ENCODE measurements at places on chromosomes 1 and 21.
A peak's percentile ranks its signal among the peaks of the same experiment; 100 is the strongest.

DNA sequence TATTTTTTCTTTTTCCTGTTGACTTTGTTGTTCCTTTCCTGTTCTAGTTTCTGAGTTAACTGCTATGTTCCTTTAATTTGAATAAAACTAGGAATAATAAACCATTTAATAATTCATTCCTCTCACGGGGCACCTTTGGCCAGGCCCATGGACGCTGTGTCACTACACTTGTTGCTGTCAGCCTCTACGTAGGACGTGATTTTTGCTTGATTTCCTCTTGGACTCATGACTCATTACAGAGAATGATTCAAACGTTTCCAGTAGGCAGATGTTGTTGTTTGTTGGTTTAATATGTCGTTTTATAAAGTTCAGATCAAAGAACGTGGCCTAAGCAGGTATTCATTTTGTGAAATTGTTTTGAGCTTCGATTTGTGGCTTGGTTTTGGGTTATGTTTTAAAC is 9.1 kb upstream of the SLC19A1 start:
- peak; percentile 72 for DNase-seq

- no peak for DNase-seq
Observed at GRCh38 chr1:155971910-155972809, 6.2 kb downstream of the ARHGEF2 start.

- DNase-seq: no peak
Observed at GRCh38 chr1:40704817-40705733, 13.6 kb downstream of the NFYC start.

DNA sequence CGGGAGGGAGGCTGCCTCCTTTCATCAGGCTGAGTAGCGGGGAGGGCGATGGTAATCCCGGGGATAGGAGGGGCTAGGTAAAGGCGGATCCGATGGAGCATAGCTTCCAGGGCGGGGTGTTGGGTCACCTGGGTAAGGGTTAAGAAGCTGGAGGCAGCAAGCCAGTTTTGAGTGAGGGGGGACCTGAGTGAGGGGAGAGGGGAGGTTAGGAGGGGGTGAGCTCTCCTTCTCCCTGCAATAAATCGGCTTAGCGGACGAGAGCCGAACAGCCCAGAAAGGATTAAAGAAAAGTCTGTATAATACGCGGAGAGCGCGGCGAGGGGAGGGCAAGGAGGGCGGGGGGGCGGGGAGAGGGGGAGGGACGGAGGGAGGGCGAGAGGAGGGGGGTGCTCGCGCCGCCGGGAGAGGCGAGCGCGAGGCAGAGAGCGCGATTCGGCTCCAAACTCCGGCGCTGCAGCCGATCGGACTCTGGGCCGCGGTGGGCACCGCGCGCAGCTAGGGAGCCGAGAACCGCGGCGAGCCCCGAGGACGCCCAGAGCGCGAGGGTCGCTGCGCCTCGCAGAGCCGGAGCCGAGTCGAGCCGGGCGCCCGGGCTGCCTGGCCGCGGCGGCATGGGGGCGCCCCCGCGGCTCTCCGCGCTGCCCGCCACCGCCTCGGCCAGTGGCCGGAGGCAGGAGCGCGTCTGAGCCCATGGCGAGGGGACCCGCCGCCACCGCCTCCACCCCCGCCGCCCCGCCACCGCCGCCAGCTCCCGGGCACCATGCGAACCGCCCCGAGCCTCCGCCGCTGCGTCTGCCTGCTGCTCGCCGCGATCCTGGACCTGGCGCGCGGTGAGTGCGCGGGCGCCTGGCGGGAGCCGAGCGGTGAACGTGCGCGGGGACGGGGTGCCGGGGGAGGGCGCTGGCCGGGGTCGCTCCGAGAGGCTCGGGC is at the start of gene IGSF21:
TSS of gene IGSF21 (plus strand) at position 430 of the 930 bp plus-strand sequence. CDS start at position 761, 331 bp downstream.
- no peak for DNase-seq

GRCh38 chr21:36839123-36839522 is 127.3 kb downstream of the HLCS start:
- DNase-seq: no peak

DNA sequence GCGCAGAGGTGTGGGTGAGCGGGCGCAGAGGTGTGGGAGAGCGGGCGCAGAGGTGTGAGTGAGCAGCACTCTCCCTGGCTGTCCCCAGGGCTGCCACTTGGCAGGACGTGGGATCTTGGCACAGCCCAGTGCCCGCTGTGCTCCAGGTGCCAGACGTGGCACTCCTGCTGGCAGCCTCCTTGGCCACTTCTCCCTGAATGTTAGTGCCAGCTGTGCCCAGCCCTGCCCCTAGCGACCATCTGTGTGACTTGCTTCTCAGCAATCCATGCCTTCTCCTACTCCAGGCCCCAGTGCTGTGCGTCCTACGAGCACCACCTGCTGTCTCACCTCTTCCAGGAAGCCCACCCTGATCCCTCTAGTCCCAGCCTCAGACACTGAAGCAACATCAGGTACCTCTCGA is 30.5 kb downstream of the KRTAP10-1 start:
- DNase-seq: no peak

DNA sequence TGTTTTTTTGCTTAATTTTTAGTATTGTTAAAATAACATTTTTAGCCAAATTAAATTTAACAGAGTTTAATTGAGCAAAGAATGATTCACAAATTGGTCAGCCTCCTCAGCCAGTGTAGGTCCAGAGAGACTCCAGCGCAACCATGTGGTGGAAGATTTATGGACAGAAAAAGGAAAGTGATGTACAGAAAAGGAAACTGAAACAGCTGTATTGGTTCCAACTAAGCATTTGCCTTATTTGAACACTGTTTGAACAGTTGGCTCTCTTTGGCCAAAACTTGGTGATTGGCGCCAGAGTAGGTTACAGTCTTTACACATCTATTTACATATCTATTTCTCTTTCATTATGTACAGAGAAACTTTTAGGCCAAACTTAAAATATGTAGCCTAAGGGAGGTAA is 19.4 kb downstream of the RPS6KC1 start:
- DNase-seq: peak; percentile 35

- DNase-seq: peak; percentile 1
Observed at GRCh38 chr1:157819896-157820295, at the start of gene FCRL1. TSS of gene FCRL1 (minus strand) at chr1:157820120. CDS start at chr1:157820037, 83 bp downstream.

GRCh38 chr1:246641394-246641793 is 75.1 kb downstream of the CNST start:
- DNase-seq: no peak

GRCh38 chr1:51840182-51840581 is 38.3 kb downstream of the NRDC start:
- no peak for DNase-seq

GRCh38 chr1:208088319-208088718 is 155.9 kb downstream of the PLXNA2 start:
- DNase-seq: no peak

DNA sequence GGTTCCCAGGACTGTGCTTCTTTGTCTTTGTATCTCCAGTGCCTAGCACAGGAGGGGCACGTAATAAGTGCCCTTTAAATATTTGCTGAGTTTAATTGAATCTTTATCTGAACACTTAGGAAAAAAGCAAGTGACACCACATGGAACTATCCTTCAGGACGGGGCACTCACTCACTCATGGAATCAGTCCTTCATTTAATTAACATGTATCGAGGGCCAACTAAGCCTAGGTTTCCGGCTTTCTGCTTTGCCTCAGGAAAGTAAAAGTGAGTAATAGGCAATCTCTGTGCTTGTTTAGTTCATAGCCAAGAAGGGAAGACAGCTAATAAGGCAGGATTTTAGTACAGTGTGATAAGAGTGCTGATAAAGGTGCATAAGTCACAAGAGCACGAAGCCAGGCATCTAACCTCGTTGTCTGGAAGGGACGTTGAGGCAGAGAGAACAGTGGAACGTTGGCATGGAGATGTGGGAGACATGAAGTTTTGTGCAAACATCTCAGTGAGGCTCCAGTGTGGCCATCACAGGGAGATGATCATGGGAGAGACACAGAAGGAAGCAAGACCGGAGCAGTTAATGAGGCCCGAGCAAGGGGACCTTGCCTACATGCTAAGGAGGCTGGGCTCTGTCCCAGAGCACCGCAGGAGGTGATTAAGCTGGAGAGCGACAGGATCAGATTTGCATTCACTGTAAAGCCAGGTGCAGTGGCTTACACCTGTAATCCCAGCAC is 54.1 kb upstream of the TRIM67 start:
- no peak for DNase-seq

GRCh38 chr21:23900727-23901126 is 1706.6 kb downstream of the MRPL39 start:
- DNase-seq: no peak

GRCh38 chr1:179124873-179125272 is 43.0 kb downstream of the TOR3A start:
- no peak for DNase-seq

GRCh38 chr1:119549719-119550132 is 42.7 kb downstream of the HSD3B1 start:
- DNase-seq: peak; percentile 8

DNA sequence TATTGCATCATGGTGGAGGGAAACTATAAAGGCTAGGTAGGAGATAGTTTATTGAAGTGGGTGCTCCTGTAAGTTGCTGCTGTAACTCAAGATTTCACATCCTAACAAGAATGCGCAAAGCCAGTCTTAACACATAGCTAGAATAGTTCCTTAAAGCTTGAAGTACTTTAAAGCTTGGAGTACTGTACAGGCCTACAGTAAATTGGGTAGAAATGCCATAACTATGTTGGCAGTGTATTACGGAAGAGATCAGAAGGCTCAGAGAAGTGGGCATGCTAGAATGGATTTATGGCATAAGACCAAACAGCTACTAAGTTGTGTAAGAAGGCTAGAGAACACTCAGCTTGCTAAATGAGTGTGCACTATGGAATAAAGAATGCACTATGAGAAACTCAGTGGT is 44.5 kb downstream of the DMRTA2 start:
- DNase-seq: no peak

- DNase-seq: no peak
Observed at GRCh38 chr1:6016191-6016865, 24.1 kb upstream of the NPHP4 start.

- DNase-seq: peak; percentile 15
Observed at GRCh38 chr1:209435654-209436566, 147.6 kb upstream of the CAMK1G start.

DNA sequence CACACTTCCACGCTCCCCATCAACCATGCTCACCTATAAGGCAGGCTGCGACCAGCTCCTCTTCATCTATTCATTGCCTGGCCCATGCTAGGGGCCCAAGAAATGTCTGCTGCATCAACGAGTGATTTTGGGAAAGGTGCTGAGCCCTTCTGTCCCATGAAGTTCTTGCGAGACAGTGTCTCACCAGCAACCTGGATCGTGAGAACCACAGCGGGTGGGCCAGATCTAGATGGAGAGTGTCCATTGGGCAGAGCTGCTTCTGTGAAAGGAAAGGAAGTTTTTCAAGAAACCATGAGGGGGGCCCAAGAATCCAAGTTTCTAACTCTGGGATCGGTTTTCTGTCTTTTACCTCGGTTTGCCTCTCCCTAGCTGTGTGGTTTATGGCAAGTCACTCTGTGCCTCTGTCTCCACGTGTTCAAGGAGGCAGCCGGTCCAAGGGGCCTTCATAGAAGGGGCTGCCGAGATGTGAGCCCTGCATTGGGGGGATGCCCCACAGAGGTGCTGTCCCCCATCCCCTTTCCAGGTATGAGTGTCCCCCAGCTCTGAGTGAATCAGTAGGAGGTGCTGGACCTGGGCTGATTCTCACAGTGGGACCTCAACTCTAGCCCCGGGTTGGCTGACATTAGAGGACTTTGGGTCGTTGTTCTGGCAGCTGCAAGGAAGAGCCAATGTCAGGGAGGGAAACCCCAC is 8.3 kb upstream of the PADI1 start:
- DNase-seq: no peak

- no peak for DNase-seq
Observed at GRCh38 chr21:44377922-44378645, 24.7 kb downstream of the TRPM2 start.

DNA sequence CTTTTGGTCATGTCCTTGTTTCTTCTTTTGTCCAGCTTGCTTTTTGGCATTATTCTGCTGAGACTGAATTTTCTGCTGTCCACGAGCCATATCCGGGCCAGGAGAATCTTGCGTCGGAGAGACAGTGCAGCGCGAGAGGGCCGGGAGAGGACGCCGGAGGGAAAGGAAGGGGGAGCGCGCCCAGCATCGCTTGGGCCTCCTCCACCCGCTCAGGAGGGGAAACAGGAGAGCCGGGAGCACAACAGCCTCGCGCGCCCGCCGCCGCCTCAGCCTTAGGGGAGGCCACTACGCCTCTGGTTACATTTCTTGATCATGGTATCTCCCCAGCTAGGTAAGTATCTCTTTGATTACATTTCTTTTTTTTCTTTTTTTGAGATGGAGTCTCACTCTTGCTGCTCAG is 7.4 kb upstream of the DEGS1 start:
- DNase-seq: peak; percentile 45

DNA sequence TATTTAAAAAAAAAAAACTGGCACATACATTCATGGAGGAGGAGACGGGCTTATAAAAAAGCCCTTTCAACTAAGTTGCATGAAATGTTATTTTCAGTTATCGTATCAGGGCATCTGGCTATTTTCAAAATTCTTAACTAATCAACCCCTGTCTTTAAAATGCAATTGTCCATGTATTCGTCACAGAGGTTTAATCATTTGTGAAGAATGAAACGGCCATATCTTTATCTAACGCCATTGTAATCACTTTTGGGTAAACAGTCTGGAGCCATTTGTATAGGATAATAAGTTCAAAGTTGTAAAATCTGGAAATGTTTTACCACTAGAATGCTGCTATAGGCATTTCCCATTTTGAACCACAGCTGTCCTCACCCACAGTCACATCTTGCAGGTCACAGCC is 30.4 kb downstream of the SLC30A10 start:
- DNase-seq: no peak

- no peak for DNase-seq
Observed at GRCh38 chr1:55304229-55304740, 89.1 kb upstream of the USP24 start.

- peak; percentile 80 for DNase-seq
Observed at GRCh38 chr1:30191154-30191702, 532.2 kb downstream of the MATN1 start.

DNA sequence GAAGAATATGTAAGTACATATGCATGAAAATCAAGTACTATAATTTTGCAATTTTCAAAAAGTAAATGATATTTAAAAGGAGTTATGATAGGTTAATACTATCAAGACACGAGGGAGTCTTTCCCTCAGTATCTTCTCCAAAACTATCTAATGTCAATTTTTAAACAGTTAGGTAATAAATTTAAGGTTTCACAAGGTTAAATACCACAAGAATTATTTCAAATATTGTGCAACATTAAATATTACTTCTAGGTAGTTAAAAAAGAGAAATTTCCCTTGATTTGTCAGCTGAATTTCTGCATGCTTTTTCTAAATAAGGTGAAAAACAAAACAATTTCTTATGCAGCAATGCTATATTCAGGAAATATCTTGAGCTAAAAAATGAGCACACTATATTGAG is 3.5 kb downstream of the CFHR5 start:
- no peak for DNase-seq

- DNase-seq: no peak
Observed at GRCh38 chr1:154014154-154014907, 23.8 kb downstream of the RPS27 start.
